ENCODE measurements at places on chromosomes 6 and 20.

DNA sequence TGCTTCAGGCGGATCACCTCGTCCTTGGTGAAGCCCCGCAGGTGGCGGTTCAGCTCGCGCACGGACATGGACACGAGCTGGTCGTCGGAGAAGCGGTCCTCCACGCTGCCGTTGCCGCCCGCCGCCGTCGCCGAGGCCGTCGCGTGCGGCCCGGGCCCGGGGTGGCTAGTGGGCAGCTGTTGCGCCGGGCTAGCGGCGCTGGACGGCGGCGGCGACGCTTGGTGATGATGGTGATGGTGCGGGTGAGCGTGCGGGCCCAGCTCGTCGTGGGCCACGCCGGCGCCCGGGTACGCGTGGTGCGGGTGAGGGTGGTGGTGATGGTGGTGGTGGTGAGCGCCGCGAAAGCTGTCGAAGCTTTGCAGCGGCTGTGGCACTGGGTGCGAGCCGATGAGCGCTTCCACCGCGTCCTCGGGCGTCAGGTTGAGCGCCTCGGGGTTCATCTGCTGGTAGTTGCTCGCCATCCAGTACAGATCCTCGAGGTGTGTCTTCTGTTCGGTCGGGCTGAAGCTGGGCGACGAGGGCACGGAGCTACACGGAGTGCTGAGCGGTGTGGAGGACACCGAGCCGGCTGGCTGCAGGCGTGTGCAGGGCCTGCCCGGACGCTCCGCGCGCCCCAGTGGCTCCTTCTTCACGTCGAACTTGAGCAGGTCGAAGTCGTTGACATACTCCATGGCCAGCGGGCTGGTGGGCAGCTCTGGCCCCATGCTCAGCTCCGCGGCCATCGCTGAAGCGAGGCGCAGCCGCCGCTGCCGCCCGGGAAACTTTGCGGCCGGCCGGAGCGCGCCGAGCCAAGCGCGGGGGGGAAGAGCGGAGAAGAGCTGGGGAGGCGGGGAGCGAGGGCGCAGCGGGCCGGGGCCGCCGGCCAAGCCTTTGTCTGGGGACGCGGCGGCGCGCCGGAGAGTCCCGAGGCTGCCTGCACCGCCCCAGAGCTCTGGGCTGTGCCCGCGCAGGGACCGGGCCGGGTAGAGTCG lies 622 bp downstream of the MAFB start:
- DNase-seq, result no peak
- H3K27me3 ChIP-seq, result peaks cover 90% of the 10 kb centered on the region
- H3K4me1 ChIP-seq, result peaks cover 20% of the 10 kb centered on the region
- peak overlapping the region; percentile 27 for H3K4me3 ChIP-seq
- peak overlapping the region; percentile 54 for H3K27ac ChIP-seq

GRCh38 chr6:153172815-153173214 lies 41.7 kb upstream of the RGS17 start:
- H3K4me1 ChIP-seq, result no peaks in the 10 kb centered on the region
- H3K27ac ChIP-seq, result no peak overlapping the region
- no peaks in the 10 kb centered on the region for H3K36me3 ChIP-seq
- H3K27me3 ChIP-seq, result no peaks in the 10 kb centered on the region
- no peak overlapping the region for H3K4me3 ChIP-seq
- no peak for DNase-seq

DNA sequence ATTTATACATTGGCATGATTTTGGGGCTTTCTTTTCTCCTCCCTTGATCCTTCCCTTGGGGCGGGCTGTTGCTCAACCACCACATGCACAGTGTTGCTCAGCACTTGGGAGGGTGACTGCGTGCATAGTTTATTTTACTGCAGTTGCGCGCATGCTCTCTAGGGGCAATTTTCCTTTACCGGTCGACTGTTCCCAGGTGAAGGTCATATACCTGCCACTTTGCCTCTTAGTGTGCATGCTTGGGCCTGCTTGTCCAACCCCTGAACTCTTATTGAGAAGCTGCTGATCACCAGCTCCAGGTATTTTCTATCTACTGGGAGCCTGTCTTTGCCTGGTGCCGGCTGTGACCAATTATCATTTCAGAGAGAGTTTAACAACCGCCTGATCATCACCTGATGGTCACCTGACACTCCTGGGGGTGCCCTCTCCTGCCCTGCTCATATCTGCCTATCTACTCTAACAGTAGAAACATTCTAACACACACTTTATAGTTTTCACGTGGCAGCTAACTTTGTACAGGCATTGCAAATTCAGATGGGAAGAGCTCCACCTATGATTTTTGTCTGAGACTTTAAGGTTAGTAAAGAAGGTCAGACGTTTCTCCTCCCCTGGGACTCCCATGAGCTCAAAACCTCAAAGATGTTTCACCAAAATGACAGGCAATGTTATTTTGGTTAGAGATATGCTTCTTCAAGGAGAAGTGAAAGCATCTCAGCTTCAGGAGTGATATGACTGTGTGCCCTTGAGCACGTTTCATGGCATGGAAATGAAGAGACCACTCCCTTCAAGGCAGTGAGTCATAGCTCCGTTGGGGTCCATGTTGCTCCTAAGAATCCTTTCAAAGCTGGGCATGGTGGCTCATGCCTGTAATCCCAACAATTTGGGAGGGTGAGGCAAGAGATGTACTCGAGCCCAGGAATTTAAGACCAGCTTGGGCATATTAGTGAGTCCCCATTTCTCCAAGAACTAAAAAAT lies 227.5 kb upstream of the MYLIP start:
- H3K27ac ChIP-seq, result peak overlapping the region; percentile 71
- peaks cover 31% of the 10 kb centered on the region for H3K4me1 ChIP-seq
- DNase-seq, result peak; percentile 32
- H3K27me3 ChIP-seq, result no peaks in the 10 kb centered on the region
- H3K4me3 ChIP-seq, result no peak overlapping the region

DNA sequence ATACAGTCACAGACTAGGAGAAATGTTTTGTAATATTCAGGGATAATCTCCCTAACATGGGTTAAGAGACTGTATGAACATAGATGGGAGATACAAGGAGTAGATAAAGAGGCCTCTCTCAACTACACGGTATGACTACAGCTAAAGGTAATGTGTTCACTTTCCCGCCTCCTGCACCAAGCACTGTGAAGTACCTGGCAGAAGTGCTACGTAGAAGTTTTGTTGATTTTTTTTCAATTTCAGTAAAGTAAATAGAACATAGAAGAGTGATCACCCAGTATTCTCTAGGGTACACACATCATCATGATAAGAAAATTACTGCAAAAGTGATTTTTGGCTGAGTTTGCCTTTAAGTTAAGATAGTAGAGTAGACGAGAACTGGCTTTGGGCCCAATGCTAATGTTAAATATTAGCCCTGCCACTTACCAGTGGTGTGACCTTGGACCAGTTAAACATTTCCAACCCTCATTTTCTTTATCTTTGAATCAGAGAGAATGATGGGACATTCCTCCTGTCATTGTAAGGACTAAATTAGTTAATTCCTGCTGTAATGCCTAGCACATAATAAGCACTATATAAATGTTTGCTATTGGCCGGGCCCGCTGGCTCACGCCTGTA lies 183.6 kb downstream of the COL9A1 start:
- H3K27ac ChIP-seq, result no peak overlapping the region
- no peaks in the 10 kb centered on the region for H3K4me1 ChIP-seq
- H3K4me3 ChIP-seq, result no peak overlapping the region
- no peaks in the 10 kb centered on the region for H3K36me3 ChIP-seq

GRCh38 chr6:7196685-7197283 lies 89.0 kb downstream of the RREB1 start:
- H3K4me3 ChIP-seq, result no peak overlapping the region
- no peaks in the 10 kb centered on the region for H3K27me3 ChIP-seq
- DNase-seq, result no peak
- H3K27ac ChIP-seq, result peak overlapping the region; percentile 37

GRCh38 chr20:57682184-57683101 lies 27.4 kb downstream of the PMEPA1 start:
- no peak overlapping the region for H3K27ac ChIP-seq
- peaks cover 5% of the 10 kb centered on the region for H3K27me3 ChIP-seq
- DNase-seq, result no peak
- peaks cover 15% of the 10 kb centered on the region for H3K4me1 ChIP-seq
- H3K36me3 ChIP-seq, result no peaks in the 10 kb centered on the region
- H3K4me3 ChIP-seq, result no peak overlapping the region

- no peak for DNase-seq
- H3K27ac ChIP-seq, result no peak overlapping the region
- no peak overlapping the region for H3K4me3 ChIP-seq
- peaks cover 3% of the 10 kb centered on the region for H3K36me3 ChIP-seq
- H3K4me1 ChIP-seq, result peaks cover 13% of the 10 kb centered on the region
- no peaks in the 10 kb centered on the region for H3K27me3 ChIP-seq
These were observed 25.1 kb downstream of the ACOT13 start for GRCh38 chr6:24692003-24692402.

GRCh38 chr6:154974485-154975149 lies 20.5 kb upstream of the TIAM2 start:
- H3K4me3 ChIP-seq, result no peak overlapping the region
- no peaks in the 10 kb centered on the region for H3K4me1 ChIP-seq
- no peaks in the 10 kb centered on the region for H3K27me3 ChIP-seq
- DNase-seq, result no peak
- no peaks in the 10 kb centered on the region for H3K36me3 ChIP-seq
- H3K27ac ChIP-seq, result no peak overlapping the region

GRCh38 chr20:43824309-43825050 lies 90.2 kb upstream of the TOX2 start:
- H3K4me3 ChIP-seq, result no peak overlapping the region
- DNase-seq, result no peak
- H3K36me3 ChIP-seq, result no peaks in the 10 kb centered on the region
- H3K4me1 ChIP-seq, result peaks cover 9% of the 10 kb centered on the region

Data from activated CD4-positive, alpha-beta T cell treated with anti-CD3 and anti-CD28 coated beads, Interleukin-2, amount 10 ng/mL, durations not matched to agents 7 days and 5 days (primary cell).